ENCODE measurements at places on chromosomes 4 and X. TPM values are rescaled to one million over a fixed set of nuclear protein-coding genes. Genes with fewer than 3 reads are reported as not detected.
A peak's percentile ranks its signal among the peaks of the same experiment; 100 is the strongest.

- no peak for DNase-seq
Observed at GRCh38 chr4:64230709-64231310, 178.4 kb downstream of the TECRL start.

HSD17B13 gene
- polyA plus RNA-seq: 0.07 TPM

TMEM33 gene
- 39.3 TPM for polyA plus RNA-seq

POF1B gene
- polyA plus RNA-seq: not detected

PHKA2 gene
- 23.1 TPM for polyA plus RNA-seq

DNA sequence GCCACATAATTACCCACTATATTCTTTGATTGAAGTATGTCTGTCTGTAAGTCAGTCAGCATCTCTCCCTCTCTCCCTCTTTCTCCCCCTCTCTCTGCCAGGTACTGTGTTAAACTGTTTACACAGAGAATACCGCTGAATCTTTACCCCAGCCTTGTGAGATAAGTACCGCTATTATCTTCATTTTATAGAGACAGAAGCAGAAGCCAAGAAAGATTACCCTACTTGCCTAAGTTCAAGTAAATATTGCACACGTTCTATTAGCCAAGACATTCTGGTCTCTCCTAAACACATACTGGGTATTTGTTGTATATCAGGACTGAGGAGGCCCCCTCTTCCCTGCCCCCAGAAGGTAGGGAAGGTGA, 695 bp upstream of the GPR101 start:
- DNase-seq: no peak

DNA sequence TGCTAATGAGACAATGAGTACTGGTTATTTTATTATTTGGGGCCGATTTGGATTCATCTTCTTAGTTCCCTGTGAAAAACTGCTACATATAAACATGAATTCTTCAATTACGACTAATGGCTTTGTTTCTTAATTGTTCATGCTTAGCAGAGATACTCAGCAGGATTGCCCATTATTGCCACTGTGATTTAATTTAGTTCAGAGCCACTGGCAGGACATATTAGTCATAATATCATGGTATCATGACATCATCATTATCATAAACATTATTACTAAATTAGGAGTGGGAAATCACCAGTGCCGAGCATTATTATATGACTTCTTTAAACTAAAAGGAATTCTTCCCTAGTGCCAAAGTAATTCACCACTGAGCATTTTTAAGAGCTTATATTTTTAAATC, 201.4 kb downstream of the SPOCK3 start:
- no peak for DNase-seq

DNA sequence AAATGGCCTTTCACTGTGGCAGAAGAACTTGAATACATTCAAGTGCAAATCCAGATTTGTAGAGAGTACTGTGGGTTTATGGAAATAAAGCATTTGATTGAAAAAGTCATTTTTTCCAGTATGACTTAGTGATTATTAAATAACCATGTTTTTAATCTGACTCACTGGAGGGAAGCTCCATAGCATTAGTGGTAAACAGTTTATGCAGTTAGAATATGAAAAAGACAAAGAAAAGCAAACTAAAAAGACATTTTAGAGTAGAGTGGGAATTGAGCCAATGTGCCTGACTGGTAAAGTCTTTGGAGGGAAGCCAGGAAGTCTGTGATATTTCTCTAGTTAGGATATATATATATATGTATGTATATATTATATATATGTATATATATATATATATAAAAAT, 53.4 kb downstream of the FAT4 start:
- DNase-seq: no peak

GRCh38 chrX:145003443-145003842, 243.9 kb upstream of the SPANXN1 start:
- no peak for DNase-seq

DNA sequence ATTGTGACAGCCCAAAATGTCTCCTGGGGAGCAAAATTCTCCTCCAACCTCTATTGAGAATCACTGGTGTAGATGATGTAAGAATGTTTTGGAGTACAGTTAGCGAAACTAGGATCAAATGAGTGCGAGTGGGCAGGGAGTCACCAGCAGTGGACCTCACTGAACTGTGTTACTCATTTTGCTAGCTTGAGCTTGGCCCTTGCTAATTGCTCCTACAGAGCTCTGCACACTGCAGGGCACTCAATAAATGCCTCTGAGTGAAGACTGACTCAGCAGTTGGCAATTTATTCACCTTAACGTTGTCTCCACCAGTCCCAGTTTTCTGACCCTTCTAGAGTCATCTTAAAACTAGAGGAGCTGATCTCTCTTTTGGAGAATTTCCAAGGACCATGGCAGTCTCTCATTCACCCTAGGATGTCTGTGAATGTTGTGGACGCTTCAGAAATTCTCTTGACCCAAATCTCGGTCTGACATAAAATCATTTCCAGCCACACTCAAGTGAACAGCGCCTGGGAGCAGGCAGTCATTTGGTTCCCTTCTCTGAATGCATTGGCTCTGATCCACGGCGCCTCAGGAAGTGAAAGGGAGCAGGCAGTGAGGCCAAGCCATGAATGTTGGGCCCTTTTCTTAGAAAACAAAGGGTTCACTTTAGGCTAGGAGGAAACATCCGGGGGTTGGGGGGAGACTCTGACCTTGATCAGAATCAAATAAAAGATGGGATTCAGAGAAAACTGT, 148.1 kb downstream of the NWD2 start:
- DNase-seq: no peak

DNA sequence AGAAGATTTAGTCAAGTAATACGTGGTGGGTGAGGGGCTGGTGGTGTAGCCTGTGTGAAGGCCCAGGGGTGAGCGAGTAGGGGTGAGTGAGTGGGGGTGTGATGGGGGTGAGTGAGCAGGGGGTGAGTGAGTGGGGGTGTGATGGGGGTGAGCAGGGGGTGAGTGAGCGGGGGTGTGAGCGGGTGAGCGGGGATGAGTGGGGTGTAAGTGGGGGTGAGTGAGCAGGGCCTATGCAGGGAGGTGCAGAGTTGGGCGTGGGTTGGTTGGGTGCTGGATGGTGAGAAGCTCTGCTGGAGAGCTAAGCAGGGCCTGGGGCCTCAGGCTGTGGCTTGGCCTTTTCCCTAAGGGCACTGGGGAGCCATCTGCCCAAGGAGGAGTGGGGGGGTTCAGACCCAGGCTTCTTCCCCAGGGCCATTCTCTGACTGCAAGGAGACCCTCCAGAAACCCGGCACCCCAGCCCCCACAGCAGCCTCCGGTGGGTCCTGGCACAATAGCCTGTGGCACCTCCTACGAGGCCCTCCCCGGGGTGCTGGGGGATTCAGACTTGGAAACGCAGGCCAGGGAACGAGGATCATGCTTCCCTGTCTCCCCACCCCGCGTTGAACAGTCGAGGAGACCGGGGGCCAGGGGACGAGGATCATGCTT, 30.4 kb downstream of the SH3TC1 start:
- no peak for DNase-seq

CSAG1 gene
- not detected for polyA plus RNA-seq

DNA sequence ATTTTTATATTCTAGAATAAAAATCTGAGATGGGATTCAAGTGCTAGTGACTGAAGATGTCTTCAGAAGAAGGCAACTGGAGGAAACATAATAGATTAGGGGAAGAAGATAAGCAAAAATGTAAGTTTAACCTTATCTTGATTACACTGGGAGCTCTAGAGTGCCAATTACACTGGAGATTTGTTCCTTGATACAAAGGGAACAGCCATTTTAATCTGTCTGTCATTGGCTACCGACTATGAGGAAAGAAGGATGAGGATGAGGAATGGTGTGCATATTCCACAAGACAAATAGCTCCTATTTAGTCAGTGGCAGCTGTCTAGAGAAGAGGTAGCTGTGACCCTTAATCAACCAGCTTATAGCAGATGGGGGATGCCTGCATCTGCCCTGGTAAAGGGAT, 1034.5 kb upstream of the IGFBP7 start:
- no peak for DNase-seq

CXCL1 gene
- polyA plus RNA-seq: 0.53 TPM

DNA sequence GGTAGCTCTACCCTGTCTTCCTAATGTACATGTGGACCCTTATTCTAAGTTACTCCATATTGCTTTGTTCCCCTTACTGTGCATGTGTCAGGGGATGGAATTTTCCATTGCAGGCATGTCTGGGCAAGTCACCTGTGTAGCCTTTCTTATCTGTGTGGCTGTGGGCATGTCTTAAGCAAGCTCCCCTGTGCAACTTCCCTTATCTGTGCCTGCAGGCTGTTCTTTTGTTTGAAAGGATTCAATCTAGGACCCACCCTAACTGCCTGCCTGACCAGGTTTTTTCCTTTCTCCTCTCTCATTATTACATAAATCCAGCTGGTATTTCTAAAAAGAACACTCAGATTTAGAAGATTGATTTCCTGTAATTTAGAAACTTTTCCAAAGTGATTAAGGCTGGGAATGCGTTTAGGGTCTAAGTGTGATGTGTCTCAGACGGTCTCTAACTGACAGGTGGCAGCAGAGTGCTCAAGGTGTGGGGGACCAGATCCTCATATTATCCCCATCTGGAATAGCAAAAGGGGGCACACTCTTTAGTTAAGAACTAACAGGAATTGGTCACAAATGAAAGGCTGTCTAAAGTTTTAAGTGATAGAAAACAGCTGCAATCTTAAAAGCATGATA, 198.9 kb upstream of the PPP1R2C start:
- no peak for DNase-seq

TRAM1L1 gene
- 0.85 TPM for polyA plus RNA-seq

DNA sequence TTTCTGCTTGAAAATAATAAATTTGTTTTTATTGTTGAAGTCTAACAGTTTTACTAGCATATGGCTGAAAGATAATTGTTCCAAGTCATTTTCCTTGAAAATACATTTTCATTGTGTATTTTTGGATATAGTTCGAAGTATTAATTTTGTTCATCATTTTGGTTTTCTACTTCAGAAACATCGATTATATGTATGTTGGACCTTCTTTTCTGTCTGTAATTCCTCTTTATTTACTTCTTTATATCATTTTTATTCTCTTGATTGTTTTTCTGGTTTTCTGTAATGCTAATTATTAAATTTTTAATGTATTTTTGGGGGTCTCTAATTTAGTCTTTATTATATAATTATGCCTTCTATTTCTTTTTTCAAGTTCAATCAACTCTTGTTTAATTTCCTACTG, 407.1 kb upstream of the FRG1 start:
- no peak for DNase-seq

FOXO4 gene
- polyA plus RNA-seq: 2.4 TPM

HERC6 gene
- polyA plus RNA-seq: 3.1 TPM

DNA sequence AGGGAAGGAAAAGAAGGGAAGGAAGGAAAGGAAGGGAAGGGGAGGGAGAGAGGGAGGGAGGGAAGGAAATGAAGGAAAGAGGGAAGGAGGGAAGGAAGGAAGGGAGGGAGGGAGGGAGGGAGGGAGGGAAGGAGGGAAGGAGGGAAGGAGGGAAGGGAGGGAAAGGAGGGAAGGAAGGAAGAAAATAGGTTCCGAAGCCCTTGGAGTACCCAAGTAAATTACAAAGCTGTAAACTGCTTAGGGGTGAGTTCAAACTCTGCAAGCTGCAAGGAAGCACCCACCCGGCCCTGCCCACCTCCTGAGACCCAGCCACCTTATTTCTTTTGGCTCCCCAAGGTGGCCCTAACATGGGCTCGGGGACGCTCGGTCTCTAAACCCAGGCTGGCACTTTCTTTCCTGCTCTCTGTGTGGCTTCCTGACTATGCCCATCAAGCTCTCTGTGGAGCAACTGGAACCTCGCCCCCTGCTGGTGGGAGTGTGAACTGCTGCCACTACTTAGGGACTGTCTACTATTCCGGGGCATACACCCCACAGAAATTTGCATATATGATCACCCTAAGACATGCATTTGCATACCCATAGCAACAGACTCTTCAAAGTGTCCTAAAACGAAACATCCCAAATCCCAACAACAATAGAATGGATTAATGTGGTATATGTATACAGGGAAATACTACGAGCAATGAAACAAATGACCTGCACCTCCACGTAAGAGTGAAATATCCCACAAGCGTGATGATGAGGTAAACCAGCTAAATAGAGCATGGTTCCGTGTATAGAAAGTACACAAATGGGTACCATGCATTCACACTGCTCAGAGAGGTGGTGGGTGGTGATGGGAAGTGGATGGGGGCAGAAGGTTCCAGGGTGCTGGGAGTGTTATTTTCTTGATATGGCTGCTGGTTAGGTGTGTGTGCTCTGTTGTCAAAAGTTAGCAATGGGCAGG, 151.7 kb upstream of the TBL1X start:
- no peak for DNase-seq

EDNRA gene
- 7.6 TPM for polyA plus RNA-seq

GPRASP3 gene
- 1.9 TPM for polyA plus RNA-seq

- peak; percentile 13 for DNase-seq
Observed at GRCh38 chr4:18593297-18594002, 571.9 kb upstream of the LCORL start.

AKAP17A gene
- polyA plus RNA-seq: 11.0 TPM

- DNase-seq: no peak
Observed at GRCh38 chrX:100379388-100379986, 30.6 kb downstream of the PCDH19 start.

DNA sequence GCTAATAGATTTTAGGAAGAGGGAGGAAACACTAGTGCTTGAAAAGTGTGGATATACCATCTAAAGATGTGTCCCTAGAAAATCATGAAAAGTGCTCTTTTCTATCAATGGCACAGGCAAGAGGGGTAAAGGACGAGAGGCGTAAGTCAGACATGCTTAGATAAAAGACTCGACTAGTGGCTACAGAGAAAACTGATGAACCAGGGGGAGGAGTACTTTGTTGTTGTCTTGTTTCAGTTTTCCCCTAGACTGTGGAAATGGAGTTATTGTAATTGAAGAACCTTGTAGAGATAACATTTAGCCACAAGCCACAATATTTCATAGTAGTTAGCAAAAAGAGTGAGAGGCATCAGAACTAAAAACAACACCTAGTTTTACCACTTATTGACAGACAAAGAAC, 21.4 kb downstream of the GALNTL6 start:
- no peak for DNase-seq

- no peak for DNase-seq
Observed at GRCh38 chr4:30972542-30972941, 252.4 kb downstream of the PCDH7 start.

GRCh38 chrX:1336948-1337779, 579 bp downstream of the IL3RA start:
- DNase-seq: no peak

DNA sequence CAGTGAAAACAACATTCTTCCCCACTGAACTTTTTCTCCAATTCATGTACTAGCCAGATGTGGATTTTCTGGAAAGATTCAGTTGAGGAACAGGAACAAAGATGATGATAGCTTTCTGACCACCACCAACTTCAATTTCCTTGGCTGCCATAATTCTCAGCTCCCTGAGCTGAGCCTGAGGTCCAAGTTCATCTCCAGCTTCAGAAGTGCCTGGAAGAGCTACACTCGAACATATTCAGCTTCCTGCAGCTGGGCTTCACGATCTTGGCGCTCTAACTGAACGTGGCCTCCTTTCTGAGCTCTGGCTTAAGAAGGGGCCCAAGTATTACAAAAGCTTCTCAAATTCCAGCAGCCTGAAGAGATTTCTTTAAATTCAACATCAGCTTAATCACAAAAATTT, 83.9 kb downstream of the QDPR start:
- no peak for DNase-seq

- peak; percentile 76 for DNase-seq
Observed at GRCh38 chr4:182975806-182976205, 58.6 kb upstream of the DCTD start.

GRCh38 chr4:5664778-5665177, 43.6 kb downstream of the EVC2 start:
- no peak for DNase-seq

XAGE1A gene
- not detected for polyA plus RNA-seq

GRCh38 chr4:3689006-3689405, 77.2 kb upstream of the ADRA2C start:
- no peak for DNase-seq

TMEM47 gene
- 56.9 TPM for polyA plus RNA-seq

ARL9 gene
- 0.23 TPM for polyA plus RNA-seq

GYG2 gene
- polyA plus RNA-seq: 9.3 TPM

GRCh38 chr4:11474146-11474545, 45.5 kb upstream of the HS3ST1 start:
- DNase-seq: no peak

FAT1 gene
- 489 TPM for polyA plus RNA-seq

All from BJ (cell line).